Kidney epithelial cell (primary cell): ENCODE measurements at places on chromosomes 7 and 10.
A peak's percentile ranks its signal among the peaks of the same experiment; 100 is the strongest.

- DNase-seq = no peak
Measured at GRCh38 chr10:104084482-104085142, 1.1 kb downstream of the COL17A1 start.

- no peak for DNase-seq
Measured at GRCh38 chr10:90857635-90858460, at the start of gene HTR7. HTR7 (minus strand) TSS chr10:90858039; CDS start chr10:90857671, 368 bp downstream.

- DNase-seq = no peak
Measured at GRCh38 chr10:126798649-126799048, 106.6 kb upstream of the DOCK1 start.

GRCh38 chr7:85573844-85574243 lies 387.0 kb upstream of the SEMA3D start:
- DNase-seq = no peak

DNA sequence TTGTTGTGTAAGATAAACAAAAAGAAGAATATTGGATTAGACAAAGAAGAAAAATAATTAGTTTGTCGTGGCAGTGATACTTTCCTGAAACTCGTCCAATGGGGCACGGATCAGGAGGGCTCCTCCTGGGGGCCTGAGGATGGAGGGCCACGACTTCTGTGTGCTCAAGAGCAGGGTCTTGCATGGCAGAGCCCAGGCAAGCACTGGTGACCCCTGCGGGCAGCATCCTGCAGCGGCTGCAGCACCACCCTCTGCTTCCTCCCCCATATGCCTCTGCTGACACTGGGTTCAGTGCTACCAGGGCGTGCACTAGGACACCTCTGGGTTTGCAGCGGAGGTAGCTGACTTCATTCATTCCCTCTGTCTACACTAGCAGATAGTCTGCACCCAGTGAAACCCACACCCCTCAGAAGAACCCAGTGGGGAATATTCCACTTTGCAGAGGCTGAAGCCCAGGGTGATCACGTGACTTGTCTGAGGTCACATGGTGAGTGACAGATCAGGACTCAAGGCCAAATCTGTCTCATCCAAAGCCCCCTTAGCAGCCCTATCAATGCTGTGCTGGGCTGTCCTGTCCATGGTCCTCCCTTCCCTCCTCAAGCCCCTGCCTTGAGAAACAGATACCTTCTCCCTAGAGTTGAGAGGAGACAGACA lies 375.5 kb downstream of the TCERG1L start:
- DNase-seq = no peak

GRCh38 chr10:88091490-88092061 lies 228.2 kb downstream of the PTEN start:
- no peak for DNase-seq

GRCh38 chr7:49852619-49853462 lies 79.4 kb downstream of the VWC2 start:
- peak; percentile 9 for DNase-seq

- DNase-seq = no peak
Measured at GRCh38 chr7:131327049-131327625, 539 bp upstream of the MKLN1 start.
